ENCODE measurements at places on chromosomes 7 and 10.

DNA sequence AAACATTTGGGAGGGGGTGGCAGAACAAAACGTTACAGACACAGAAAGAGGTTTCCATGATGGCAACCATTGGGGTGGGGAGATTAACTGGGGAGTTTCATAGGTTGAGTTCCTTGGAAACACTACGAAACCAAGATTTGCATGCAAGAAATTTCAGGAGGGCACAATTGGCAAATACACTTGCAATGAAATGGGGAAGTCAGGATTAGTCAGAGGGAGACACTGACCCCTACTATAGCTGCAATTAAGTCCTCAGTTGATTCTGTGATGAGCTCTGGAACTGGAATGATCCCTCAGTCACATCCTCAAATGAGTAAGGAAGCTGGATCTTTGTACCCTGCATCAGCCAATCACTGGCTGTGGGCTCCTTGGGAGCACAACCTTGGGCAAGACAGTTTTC, 22.1 kb downstream of the CPEB3 start:
- no peak for DNase-seq

GRCh38 chr7:22316914-22317313, 40.0 kb downstream of the RAPGEF5 start:
- no peak for DNase-seq

DNA sequence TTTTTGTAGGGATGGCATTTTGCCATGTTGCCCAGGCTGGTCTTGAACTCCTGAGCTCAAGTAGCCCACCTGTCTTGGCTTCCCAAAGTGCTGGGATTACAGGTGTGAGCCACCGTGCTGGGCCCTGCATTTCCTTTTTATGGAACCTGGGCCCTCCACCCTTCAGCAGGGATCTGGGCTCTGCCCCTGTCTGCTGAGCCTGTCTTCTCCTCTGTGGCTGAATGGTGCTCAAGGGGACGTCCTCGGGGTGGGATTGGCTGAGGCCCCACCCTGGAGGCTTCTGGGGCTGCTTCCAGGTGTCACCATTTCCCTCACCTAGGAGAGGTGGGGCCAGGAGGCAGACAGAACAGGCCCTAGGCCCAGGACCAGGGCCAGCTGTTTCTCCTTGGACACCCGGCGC, 18.4 kb downstream of the FAM241B start:
- DNase-seq, result no peak

DNA sequence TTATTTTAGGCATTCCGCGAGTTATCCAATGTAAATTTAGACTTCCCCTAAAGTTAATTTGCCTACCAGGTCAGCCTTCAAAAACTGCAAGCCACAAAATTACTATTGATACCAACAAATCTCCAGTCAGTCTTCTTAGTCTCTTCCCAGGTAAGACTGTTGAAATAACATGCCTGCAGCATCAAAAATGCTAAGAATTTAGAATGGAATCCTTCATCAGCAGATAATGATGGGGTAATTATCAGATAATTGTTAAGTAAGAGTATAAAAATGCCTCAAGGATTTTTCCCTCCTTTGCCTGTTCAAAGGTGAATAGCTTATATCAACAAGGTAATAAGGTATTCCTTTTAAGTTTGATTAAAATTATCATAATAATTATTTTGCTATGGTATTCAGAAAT, 228.5 kb downstream of the BBS9 start:
- DNase-seq, result no peak

DNA sequence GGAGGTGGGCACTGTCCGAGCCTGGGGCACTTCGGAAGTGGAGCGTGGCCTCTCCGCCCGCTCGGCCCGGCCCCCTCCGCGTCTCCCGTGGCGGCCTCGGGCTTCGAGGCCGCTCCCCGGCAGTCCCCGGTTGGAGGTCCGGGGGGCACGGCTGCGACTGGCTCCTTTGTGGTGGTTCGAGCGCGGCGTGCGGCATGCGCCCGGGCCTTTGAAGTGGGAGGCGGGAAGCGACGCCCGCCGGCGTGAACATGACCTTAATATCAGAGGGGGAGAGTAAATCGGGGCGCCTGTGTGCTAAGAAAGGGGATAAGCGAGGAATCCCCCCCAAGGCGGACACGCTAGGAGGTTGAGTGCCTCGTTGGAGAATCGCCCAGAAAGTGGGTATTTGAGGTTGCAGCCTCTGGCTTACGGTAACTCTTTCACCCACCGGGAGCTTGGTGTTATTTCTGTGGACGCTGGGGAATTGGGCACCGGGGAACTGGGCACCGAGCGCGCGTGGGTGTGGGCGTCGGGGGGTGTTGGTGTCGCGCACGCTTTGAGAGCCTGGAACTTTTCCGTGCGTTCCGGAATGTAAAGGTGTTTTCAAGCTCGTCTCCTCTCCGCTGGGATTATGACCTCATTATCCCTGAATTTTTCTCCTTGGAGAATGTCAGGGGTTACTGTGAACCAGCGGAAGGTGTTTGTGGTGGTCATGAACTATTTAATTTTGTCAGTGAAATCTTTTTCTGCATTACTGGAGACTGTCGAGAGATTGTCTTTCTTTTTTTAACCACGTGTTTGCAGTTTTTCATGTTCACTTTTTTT, 660 bp downstream of the SUV39H2 start:
- peak; percentile 46 for DNase-seq

DNA sequence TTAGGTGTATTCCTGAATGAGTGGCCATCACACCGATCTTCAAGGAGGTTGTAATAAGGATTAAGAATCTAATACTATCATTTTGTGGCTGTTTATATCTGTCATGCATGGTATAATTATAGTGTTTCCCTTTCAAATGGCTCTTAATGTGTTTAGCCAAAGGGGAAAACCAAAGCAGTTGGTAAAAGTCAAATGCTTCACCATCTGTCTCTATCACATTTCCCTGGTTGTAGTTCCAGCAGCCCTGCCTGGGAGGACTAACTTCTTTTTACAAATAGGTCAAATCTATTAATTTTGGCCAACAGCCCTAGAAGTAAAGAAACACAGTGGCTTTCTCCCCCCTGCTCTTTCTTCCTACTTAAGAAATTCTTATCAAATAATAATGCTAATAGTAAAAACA, 56.7 kb downstream of the ZNF365 start:
- DNase-seq, result no peak

- DNase-seq, result peak; percentile 74
These were observed 51.3 kb downstream of the PWWP2B start for GRCh38 chr10:132448248-132448731.

DNA sequence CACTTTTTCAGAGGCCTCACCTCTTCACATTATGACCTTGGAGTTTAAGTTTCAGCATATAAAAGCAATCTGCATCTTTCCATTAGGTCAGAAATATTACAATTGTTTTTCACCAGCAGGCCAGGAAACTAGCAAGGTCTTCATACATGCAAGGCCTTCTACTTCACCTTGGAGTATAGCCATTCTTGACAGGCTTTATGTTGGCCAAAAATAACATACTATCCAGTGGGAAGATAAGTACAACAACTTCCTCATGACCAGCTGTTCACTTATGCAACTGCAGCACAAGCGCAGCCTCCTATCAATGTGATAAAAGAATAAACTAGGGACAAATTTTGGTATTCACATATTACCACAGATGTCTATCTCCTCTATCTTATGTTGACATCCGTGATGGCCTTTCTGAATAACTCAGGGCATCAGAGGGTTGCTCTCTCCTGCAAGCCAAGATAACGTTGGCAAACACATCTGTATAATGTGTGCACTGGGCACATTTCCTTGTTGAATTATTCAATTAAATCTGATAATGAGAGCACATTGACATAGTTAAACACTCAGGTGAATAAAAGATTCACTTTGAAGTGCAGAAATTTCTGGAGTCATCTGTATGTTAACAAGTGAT, 239.8 kb downstream of the FZD1 start:
- DNase-seq, result no peak

GRCh38 chr10:69407621-69408301, 9.0 kb downstream of the TACR2 start:
- DNase-seq, result peak; percentile 50

DNA sequence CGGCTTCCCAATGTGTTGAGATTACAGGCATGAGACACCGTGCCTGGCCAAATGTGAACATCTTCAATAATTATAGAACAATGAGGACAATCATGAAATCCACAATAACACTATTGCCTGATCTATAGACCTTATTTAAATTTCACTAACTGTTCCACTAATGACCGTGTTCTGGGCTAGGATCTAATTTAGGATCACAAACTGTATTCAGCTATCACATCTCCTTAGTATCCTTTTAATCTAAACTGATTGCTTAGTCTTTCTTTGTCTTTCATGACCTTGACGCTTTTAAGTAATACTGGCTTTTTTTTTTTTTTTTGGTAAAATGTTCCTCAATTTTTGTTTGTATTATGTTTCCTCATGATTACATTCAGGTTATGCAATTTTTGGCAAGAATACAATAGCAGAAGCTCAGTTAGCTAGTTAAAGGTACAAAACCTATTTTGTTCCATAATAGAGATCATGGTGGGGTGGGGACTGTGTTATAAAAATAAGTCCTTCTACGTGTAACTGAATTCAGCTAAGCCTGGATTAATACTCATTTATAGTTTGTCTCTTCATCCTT, 158.4 kb downstream of the AOAH start:
- no peak for DNase-seq

DNA sequence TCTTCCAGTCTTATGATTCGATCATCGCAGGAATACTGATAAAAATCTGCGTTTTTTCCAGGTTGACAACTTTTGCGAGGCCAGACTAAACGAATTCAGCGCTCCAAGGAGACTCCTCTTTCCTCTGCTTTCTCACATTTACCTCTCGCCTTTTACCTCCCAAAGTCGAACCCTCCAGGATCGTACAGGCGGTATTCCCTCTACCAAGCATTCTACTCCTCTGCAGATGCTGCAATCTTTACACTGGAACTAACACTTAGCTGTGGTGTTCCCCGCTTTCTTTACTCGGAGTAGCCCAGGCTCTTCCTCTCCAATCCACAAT, 449 bp downstream of the NUDT5 start:
- DNase-seq, result peak; percentile 4

DNA sequence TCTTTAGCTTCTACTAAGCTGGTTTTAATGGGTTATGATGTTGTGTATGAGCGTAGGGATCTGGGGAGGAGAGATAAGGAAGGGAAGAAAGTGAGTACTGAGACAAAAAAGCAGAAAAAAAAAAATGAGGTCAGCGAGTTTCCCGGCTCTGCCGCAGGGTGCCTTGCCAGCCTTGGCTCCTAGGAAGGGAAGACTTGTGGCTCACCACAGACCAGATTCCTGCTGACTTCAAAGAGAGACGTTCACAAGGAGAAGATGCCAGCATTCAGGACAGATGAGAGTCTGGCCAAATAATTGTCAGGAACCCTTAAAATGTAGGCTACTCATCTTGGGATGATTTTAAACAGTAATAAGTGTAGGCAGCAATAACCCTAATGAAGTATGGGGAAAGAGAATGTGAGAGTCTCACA, 11.4 kb upstream of the FAS start:
- DNase-seq, result no peak

DNA sequence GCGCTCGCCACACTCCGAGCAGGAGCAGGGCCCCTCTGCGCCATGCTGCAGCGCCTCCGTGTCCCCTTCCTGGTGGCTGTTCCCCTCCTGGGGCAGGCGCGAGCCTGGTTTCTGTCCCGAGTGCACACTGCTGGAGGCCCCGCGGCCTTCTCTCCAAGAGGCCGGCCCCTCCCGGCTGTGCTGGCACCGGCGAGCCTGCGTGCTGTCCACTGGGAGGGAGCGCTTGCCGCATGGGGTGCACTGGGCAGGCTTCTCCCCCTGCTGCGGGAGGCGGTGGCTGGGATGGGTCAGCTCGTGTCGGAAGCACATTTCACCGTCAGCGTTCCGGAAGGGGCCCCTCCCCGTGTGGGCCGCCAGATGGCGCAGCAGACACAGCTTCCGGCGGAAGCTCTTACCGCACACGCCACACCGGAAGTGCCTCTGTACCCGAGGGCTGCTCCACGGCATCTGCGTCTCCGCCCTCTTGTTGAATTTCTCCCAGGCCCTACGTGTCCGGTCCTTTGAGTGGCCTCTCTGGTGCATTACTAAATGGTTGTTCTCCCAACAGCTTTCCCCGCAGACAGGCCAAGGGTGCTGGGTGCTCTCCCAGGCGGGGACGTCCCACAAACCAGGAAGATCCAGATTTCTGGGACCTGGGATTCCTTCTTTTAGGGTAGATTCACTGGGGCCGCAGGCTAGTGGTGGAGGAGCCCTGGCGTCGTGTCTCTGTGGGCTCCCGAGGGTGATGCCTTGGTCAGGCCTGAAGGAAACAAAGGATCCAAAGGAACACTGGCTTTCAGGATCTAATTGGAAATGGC, 18.7 kb downstream of the ZNF786 start:
- DNase-seq, result peak; percentile 64

DNA sequence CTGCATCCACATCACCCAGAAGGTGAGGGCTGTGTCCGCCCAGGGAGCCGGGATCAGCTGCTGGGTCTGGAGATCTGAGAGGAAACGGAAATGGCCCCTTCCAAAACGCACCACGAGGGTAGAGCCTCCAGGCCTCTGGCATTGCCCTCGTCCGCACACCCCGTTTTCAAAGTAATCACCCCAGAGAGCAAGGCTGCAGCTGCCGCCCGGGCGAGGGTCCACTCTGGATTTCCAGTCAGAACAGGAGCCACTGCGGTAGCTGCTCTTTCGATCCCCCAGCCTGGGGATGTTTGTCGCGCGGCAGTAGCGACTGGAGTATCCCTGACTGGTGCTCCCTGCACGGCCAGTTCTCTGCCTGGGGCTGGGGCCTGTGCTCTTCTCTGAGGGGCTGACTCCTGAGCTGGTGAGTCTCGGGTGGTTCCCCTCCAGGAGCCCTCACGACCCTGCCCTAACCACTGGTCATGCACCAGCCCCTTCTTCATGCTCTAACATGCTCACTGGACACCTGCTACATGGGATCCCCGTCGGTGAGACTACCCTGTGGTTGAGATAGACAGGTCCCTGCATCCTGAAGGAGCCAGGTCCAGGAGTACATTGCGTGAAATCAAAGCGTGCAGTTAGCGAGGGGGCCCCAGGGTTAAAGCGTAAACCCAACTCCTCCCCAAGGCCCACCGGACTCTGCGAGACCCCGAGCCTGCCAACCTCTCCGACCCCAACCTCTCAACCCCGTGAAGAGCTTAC, 99.2 kb downstream of the FOXL3 start:
- no peak for DNase-seq

GRCh38 chr7:128090492-128090891, 59.3 kb upstream of the LRRC4 start:
- no peak for DNase-seq

DNA sequence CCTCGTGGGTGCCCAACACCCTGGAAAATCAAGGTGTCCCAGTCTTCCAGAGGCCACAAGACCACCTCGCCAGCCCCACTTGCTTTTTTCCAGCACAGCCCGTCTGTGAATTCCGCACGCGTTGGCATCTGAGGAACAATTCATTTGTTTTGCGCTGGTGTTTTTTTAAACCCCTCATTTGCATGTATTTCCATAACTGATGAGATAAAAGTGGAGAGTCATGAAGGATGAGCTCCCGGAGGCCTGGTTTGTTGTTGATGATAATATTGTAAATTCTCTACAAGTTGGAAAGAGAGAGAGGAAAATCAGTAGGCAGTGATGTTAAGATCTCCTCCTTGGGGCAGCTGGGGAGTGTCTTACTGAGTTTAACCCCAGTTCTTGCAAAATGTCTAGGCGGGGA, 34.6 kb downstream of the SLC29A3 start:
- no peak for DNase-seq

GRCh38 chr7:83876593-83876992, 227.7 kb upstream of the SEMA3E start:
- no peak for DNase-seq

- DNase-seq, result no peak
These were observed 14.2 kb upstream of the CAMK2G start for GRCh38 chr10:73888514-73888913.

Measured in CD4-positive, alpha-beta T cell treated with Interleukin-10 for 1 hour (primary cell).